ENCODE measurements at places on chromosomes 11 and 22.

GRCh38 chr11:12381875-12382274, 4.5 kb downstream of the PARVA start:
- DNase-seq = no peak

- DNase-seq = no peak
Observed at GRCh38 chr11:132942611-132943356, 589.5 kb downstream of the OPCML start.

DNA sequence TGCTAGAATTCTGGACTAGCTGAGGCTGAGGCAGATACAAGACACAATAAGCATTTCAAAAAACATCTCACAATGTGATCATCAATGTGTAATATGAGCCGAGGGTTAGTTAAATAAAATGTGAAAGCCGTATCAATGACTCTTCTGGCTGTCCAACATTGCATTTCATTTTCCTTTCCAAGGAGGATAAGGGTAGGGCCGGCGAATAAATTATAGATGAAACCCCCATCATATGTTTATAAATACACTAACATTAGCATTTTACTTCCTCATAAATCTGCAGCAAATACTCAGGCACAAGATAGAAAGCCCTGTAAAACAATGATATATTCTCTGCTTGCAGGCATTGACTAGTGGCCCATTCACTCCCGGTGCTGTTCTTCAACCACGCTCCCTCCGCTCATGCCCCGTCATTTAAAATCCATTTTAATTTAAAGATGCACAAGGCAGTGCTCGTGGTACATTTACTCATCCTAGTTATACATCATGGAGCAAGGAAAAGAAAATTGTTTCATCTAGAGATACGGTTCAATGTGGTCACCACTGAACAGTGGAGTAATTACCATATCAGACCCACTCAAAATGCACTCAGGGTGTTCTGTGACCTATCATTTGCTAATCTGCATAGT, 59.9 kb upstream of the RCN1 start:
- no peak for DNase-seq

GRCh38 chr22:26502688-26503561, 9.3 kb downstream of the TFIP11 start:
- DNase-seq = peak; percentile 43

GRCh38 chr11:47595029-47595428, 818 bp upstream of the C1QTNF4 start:
- DNase-seq = no peak

DNA sequence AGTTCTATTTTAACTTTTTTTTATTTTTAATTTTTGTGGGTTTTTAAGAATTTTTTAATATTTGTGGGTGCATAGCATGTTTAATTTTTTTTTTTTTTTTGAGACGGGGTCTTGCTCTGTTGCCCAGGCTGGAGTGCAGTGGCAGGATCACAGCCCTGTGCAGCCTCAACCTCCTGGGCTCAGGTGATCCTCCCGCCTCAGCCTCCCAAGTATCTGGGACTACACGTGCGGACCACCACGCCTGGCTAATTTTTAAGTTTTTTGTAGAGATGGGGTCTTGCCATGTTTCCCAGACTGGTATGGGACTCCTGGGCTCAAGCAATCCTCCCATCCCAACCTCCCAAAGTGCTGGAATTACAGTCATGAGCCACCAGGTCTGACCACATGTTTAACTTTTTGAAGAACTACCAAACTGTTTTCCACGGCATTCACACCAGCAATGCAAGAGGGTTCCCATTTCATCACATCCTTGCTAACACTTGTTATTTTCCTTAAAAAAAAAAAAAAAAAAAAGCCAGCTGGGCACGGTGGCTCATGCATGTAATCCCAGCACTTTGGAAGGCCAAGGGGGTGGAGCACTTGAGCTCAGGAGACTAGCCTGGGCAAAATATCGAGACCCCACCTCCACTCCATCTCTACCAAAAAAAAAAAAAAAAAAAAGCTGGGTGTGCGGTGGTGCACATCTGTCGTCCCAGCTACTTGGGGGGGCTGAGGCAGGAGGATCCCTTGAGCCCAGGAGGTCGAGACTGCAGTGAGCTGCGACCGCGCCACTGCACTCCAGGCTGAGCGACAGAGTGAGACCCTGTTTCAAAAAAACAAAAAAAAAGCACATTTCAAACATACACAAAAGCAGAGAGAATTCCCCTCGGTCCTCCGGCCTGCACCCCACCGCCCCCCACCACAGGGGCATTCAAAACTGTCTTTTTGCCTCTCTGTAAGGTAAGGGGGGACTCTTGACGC, 16.7 kb upstream of the TXNRD2 start:
- DNase-seq = no peak

DNA sequence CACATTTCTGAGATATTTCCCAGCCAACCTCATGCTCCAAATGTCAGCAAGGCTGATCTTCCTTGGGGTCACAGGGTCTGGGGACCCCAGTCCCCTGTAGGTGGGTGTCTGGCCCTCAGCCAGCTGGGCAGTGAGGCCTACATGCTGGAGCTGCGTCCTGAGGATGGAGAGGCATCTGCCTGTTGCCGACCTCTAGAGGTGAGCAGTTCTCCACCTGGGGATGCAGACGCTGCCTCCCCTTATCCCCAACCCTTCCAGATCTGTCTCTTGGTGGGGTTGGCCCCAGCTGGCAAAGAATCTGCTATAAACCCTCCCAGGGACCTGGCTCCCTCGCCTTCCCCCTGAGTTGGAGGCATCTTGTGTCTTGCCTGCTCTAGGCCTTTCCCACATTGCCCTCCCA, 79.6 kb downstream of the PKNOX2 start:
- DNase-seq = no peak

- no peak for DNase-seq
Observed at GRCh38 chr22:28058036-28058435, 139.0 kb upstream of the PITPNB start.

DNA sequence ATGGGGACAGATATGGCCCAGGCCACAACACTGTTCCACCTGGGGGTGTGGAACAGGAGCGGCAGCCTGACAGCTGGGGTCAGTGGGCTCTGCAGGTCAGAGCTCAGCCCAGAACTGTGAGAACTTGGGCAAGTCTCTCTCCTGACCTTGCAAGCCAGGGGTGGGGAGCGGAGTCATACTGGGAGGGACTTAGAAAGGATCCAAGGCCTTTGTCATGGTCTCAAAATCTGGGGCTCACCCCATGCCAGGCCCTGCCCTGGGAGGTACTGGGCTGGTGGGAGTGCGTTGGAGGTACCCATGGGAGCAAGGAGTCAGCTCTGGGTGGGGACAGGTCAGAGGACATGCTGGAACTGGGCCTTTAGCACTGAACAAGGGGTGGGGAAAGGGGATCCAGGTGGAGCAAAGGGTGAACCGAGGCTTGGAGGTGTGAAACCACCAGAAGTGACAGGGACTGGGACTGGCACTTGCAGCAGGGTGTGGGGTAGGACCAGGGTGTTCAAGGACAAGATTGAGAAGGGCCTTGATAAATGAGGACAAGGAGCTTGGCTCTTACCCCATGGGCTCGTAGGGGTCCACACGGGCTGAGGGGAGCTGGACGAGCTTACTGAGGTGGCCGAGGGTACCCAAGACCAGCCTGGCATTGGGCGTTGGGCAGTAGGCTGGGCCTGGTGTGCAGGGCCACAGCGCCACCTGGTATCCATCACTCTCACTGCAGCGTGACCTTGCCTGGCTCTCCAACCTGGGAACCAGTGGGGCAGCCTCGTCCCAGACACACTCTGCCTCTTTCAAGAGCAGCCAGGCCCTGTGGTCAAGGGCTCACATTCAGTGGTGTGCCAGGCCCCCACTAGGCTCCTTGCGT, 7.4 kb upstream of the PMM1 start:
- no peak for DNase-seq

- no peak for DNase-seq
Observed at GRCh38 chr11:100640646-100641045, 46.4 kb upstream of the ARHGAP42 start.

GRCh38 chr22:38214302-38215056, 12.7 kb downstream of the MAFF start:
- peak; percentile 62 for DNase-seq

DNA sequence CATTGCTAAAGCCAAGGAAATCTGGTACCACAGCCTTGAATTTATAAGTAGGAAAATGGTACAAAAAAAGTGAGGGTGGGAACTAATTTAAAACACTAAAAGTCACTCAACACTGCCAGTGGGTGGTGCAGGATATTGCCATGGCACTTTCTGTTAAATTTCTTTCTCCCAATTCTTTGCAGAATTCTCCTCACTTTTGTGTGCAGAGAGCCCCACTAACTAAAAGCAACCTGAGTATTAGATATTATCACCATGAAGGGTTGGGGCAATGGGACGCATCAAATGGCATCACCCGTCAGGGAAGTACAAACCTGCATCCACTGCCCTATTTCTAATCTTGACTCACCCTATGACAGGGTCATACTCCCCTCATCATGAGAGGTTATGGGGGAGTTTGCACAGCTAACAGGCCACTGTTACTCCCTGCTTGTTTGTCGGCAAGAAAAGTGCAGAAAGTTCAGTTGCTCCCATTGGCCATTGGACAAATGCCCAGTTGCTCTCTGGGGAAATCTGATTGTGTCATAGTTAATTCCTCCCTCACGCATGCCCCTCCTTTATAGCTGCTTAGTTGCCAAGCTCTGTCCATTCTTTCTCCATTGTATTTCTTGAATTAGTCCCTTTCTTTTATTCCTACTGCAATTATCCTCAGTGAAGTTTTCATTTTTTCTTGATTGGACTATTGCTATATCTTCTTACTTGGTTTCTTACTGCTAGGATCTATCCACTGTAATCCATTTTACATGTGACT, 93.8 kb upstream of the BLID start:
- DNase-seq = no peak

- no peak for DNase-seq
Observed at GRCh38 chr22:46448333-46448732, 89.1 kb downstream of the CELSR1 start.

DNA sequence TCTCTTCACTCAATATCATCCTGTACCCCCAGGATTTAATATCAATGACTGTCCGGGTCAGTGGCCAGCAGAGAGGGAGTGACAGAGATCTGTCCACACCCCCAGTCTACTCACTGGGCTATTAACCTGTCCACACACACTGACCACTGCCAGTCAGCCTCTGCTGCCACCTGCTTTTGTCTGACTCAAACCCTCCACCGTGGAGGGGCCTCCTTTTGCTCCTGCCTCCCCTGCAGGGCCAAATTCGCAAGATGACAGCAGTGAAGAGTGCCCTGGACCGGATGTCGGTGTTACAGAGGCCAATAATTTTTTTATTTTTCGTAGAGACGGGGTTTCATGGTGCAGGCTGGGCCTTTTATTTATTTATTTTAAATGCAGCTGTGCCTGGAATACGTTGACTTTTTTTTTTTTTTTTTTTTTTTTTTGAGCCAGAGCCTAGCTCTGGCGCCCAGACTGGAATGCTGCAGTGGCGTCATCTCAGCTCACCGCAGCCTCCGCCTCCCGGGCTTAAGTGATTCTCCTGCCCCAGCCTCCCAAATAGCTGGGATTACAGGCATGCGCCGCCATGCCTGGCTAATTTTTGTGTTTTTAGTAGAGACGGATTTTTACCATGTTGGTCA, 5.1 kb downstream of the PDXP start:
- DNase-seq = no peak

- DNase-seq = no peak
Observed at GRCh38 chr11:84720706-84721402, 906.3 kb downstream of the DLG2 start.

GRCh38 chr11:47331454-47332302, 20.8 kb downstream of the MYBPC3 start:
- DNase-seq = no peak

DNA sequence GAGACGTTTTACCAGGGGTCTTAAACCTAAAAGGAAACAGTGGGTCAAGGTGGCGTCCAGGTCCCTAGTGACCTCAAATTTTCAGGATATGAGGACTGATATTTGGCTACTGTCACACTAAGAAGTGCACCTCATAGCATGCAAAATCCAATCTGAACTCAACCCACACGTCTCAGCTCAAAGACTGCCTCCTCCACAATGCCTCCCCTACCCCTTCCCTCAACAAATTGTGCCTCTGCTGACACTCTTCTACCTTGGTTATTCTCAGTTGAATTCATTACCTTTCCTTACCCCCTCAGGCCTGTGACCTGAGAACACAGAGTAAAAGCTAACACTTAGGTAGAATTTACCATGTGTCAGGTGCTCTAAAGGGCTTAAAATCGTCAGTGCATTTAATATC, 12.4 kb upstream of the LIPT2 start:
- DNase-seq = no peak

- no peak for DNase-seq
Observed at GRCh38 chr11:77171885-77172665, 44.0 kb downstream of the MYO7A start.

DNA sequence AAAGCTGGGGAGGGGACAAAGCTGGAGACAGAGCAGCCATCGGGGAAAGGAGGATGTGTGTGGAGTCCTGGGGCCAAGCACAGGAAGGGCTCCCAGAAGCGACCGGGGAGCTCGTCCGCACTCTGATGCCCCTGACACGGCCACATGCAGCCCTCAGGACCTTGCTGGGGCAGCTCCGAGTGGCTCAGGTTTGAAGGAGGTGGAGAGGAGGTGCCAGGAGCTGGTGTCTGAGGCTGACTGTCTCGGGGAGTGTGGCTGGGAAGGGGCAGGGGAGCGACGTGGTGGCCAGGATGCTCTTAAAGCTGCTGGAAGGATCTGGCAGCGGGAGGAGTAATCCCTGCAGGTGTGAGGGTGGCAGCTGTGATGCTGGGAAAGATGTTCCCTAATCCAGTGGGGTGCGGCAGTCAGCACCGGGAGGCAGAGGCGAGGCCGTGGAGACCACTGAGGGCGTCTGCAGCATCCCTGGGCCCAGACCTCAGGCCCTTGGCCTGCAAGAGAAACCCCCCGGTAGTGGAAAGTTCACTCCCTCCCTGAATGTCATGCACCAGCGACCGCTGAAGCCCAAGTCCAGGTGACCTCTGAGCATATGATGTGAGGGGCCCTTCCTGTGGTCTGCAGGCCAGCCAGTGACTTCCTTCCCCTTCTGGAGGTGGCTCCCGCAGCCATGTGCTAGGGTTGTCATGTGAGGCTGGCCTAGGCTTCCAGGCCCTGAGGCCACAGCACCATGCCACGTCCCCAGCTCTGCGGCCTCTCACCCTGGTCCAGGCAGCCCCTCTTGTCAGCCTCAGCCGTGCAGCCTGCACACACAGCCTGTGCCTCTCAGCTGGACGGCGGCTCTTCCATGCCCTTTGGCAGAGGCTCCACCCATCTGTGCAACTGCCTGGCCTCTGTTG, 17.2 kb upstream of the CTSD start:
- DNase-seq = no peak

- DNase-seq = no peak
Observed at GRCh38 chr22:46660604-46661201, 40.5 kb downstream of the GRAMD4 start.

DNA sequence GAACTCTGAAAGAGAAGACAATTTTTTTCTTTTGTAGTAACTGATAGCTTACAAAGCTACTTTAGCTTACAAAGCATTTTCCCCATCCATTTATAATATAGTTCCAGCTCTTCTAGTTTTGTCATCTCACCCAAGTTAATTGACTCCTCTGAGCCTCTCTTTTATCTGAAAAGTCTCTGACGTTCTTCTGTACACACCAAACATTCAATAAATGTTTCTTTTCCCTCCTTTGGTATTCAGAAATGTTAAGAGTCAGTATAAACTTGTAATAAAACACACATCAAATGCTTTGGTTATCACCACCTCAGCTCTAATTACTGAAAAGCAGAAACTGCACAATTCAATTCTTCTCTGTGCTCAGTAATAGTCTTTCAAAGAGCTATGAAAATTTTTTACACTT, 5.9 kb downstream of the CCDC90B start:
- no peak for DNase-seq

Measured in stimulated activated CD4-positive, alpha-beta T cell treated with anti-CD3 and anti-CD28 coated beads, Interleukin-1b, Interleukin-23, amount 100 ng/mL, for 48 hours (primary cell).